ENCODE measurements at places on chromosomes 2 and 18. TPM values are rescaled to one million over a fixed set of nuclear protein-coding genes. Genes with fewer than 3 reads are reported as not detected.

RAB6C gene
- total RNA-seq = not detected

CTAGE1 gene
- total RNA-seq = not detected

- no peak for DNase-seq
Measured at GRCh38 chr2:9740382-9741073, 102.7 kb upstream of the TAF1B start.

- no peak for DNase-seq
Measured at GRCh38 chr2:30224151-30224550, 7.2 kb upstream of the LBH start.

All from Daoy (cell line).